8988T (cell line): ENCODE measurements at places on chromosomes 2 and 18.

- no peak for DNase-seq
Measured at GRCh38 chr2:19871836-19872235, 29.9 kb downstream of the TTC32 start.

- DNase-seq: no peak
Measured at GRCh38 chr2:28665041-28665704, 86.5 kb upstream of the PPP1CB start.

DNA sequence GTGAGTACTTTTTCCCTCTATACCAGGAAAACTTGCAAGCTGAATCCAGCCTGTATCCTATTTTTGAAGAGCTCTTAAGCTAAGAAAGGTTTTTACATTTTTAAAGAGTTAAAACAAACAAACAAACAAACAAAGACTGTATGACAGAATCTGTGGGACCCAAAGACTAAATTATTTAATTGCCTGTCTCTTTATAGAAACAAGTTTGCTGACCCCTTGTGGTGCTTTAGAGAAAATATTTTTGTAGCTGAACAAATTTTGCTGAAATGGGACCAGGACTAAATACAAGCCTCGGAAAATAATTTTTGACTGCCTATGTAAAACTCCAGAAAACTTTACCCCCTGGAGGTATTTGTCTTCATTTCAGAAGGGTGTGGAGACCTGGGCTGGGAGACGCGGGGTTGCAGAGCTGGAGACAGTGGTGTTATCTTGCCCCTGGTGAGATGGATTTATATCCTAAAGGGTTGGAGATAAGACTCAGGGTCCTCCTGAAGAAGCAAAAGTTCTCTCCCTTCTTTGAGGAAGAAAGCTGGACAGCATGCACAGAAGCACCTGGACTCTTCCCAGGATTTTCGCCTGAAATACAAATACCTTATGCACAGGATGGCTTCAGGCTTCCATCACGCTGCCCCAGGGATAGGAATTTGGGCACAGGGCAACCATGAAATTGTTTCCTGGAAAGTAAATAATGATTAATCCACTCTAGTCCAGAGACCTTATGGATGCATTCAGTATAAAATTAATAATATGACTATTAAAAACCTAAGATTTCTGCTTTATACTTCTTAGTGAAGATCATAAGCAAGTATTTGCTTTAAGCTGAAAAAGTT is 54.3 kb downstream of the TMX3 start:
- no peak for DNase-seq

DNA sequence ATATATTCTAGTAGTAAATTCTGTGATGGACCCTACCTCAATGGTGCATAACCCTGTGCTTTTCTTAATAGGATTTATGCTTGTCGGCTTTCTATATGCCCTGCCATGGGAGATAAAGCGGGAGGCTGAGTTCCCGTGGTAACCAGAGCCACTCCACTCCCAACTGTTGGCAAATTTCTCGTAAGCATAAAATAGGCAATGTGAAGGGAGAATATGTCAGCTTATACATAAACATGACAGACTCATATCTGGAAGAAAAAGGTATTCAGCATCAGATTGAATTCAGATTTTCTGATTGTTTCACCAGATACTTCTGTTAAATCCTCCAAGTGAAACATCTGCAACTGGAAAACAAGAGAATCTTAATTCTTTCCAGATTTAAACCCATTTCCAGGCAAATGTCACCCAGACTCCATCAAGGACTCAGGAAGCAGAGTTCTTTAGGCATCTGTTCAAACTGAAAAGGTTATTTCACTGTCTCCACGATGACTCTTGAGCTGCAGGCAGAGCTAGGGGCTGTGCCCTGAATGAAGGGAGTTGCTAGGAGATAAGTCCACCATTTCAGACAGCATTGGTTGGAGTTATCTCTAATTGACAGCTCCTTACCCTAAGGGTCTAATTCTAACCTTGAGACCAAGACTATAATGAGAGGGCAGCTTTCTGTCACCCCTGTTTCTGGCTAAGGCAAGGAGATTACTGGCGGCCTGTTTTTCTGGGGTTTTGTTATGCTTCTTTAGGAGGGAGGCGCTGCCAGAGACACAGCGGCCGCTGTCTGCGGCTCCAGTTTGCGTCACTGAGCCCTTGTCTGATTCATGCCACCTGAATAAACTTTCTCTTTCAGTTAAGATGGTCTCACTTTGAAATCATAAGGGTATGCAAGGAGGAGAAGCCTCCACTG is 381.3 kb downstream of the SOX11 start:
- DNase-seq: no peak

- no peak for DNase-seq
Measured at GRCh38 chr2:143085125-143085784, 44.0 kb upstream of the ARHGAP15 start.

DNA sequence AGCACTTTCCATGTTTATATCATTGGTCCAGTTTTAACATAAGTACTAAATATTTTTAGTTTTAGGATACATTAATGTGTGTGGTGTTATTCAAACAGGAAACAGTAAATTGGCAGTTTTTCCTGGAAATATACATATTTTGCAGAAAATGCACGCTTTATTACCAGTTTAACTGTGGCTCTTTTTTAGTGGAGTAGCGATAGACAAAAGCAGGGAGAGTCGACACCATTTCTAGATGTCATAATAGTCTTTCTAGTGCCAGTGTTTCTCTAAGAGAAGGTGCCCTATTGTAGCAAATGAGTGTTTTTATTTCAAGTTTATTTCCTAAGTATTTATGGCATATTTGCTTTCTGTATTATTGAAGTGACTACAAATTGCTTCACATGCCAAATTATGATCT is 9.1 kb upstream of the SLC35G4 start:
- no peak for DNase-seq

GRCh38 chr2:222835143-222835822 is 25.6 kb upstream of the ACSL3 start:
- DNase-seq: no peak

DNA sequence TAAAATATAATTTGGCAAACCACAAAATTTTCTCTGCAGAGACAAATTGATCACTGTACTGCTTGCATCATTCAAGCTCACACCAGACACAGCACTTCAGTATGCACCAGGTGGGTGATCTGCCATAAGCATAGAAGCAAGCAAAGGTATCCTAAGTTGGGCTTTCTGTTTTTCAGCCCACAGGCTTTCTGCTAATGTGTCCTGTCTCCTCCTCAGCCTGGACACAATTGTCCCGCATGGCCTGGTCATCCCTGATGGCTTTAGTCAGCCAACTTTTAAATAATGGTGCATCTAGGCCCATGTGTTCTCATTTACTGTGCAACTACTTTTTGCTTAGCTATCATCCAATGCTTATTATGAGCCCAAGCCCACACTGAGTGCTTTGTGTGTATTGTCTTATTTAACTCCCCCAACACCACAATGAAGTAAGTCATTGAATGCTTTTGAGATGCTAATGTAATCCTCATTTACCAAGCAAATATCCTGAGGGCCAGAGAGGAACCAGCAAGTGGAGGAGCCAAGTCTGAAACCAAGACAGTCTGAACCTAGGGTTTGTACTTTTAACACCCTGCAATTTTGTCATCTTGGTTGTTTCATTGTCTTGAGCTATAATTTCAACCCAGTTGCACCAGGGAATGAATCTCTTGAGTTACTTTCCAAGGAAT is 111.2 kb upstream of the SETBP1 start:
- DNase-seq: no peak

- no peak for DNase-seq
Measured at GRCh38 chr18:74625157-74625556, 27.5 kb downstream of the ZNF407 start.

DNA sequence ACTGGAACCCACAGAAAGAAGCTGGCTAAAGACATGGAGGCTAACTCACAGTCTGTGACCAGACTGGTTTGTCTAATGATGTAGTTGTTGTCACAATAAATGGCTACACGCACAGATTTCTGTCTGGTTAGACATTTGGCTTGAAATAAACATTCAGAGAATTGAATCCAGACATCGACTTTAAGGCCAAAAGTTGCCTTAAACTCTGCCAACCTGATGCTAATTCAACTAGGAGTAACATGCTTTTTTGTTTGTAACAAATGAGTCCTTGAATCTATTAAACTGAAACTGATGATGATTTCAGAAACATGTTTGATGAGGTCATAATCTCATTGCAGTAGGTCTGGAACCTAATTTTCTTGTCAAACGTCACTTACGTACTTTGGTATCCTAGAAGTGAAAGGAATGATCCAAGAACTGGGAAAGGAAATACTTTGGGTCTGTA is 123.8 kb downstream of the ERBB4 start:
- DNase-seq: no peak

DNA sequence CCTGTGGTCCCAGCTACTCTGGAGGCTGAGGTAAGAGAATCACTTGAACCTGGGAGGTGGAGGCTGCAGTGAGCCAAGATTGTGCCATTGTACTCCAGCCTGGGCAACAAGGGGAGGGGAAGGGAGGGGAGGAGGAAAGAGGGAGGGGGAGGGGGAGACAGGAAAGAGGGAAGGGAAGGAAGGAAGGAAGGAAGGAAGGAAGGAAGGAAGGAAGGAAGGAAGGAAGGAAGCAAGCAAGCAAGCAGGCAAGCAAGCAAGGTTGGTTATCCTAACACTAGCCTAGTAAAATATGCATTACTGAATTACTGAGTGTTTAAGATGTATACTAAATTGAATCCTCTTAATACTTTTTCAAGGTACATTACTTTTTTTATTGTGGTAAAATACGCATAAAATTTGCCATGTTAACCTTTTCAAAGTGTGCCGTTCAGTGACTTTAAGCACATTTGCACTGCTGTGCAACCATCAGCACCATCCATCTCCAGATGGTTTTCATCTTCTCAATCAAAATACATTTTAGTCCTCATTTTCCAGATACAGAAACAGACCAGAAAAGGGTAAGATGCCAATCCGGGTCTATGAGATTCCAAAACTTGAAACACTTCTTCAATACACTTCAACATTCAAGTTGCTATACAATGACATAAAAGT is 28.9 kb downstream of the NCKAP1 start:
- DNase-seq: no peak

DNA sequence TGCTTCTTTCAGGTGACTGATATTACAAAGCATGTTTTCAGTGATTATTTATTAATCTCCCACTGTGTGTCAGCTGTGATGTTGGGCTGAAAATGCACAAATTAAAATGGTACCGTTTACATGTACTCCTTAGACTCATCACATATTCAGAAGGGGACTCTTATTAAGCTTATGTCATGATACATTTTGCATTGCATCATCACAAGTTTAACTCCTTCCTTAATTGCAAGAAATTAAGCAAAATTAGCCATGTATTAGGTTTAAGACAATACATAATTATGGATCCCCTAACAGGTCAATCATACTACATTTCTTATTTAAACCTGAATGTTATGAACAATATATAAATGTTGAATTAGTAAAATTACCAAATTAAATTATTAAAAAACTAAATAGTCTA is 899.1 kb downstream of the TMEM182 start:
- DNase-seq: no peak

DNA sequence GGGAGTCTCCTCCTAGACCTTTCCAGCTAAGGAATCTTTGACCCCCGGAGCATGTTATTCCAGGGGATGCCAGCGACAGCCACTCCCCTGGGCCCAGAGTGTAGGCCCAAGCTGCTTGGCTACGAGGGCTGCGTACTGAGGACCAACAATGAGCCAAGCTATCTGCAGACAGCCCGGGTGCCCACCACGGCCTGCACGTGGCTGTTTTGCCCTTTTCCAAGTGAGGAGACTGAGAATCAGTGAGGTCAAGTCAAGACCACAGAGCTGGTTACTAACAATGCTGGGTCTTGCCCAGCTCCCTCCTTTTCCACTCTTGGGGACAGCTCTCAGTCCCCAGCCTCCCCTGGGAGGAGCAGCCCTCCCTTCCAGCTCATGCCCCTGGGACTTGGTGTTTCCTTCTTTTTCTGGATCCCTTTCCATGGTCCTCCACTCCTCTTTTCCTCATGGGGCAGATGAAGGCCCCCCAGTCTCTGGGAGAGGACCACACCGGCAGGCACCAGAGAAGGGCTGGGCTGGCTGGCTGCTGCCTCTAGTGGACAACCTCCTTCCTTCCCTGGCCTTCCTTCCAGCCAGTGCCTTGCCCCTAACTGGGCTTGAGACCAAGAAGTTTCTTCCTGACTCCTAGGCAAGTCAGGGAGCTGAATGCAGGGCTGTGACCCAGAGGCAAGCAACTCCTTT is 550 bp upstream of the MALL start:
- DNase-seq: peak; percentile 57

DNA sequence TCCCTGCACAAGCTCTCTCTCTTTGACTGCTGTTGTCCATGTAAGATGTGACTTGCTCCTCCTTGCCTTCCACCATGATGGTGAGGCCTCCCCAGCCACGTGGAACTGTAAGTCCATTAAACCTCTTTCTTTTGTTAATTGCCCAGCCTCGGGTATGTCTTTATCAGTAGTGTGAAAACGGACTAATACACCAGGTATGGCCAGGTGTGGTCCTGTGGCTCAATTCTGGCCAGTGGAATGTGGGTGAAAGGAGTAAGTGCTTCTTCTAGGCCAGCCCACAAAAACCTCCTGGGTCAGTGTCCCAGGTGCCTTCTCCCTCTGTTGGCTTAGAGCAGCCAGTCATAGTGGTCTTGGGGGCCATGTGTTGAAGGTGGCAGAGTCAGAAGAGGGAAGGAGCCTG is 57.0 kb downstream of the PRKCE start:
- no peak for DNase-seq

GRCh38 chr2:191719938-191720337 is 42.0 kb downstream of the NABP1 start:
- DNase-seq: no peak

GRCh38 chr2:121791801-121792221 is 36.4 kb downstream of the TSN start:
- DNase-seq: no peak

- DNase-seq: no peak
Measured at GRCh38 chr2:223051693-223052289, at the start of gene KCNE4. KCNE4 (plus strand) TSS chr2:223052190; CDS start chr2:223052831, 641 bp downstream.

- DNase-seq: no peak
Measured at GRCh38 chr2:175342085-175342484, 160.6 kb upstream of the ATP5MC3 start.
